ENCODE measurements at places on chromosomes 12 and 14.

DNA sequence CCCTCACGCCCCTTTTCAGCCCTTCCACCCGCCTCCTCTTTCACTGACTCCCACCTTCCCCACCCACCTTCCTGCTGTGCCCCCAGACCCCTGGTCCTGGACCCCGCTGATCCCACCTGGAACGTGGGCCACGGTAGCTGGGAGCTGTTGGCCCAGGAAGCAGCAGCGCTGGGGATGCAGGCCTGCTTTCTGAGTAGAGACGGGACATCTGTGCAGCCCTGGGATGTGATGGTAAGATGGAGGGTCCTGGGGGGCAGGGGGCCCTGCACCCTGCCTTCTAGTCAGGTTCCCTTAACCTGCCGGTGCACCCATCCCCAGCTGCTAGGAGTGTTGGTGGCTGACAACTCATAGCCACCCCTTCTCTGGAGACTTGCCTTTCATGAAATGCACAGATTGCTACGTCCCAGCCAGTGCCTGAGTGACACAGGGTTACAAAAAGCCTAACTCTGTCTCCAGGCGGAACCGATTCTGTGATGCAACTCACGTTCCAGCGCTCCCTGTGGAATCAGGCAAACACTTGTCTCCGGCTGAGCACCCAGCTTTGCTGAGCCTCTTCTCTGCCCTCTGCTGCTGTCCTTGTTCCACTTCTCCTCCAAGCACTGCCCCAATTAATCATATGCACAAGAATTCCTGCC lies 15.0 kb upstream of the OAS2 start:
- DNase-seq = no peak

- no peak for DNase-seq
Observed at GRCh38 chr12:69610729-69611128, at the start of gene LRRC10. TSS of gene LRRC10 (minus strand) at chr12:69610907. CDS start at chr12:69610838, 69 bp downstream.

- no peak for DNase-seq
Observed at GRCh38 chr12:65673732-65674131, 150.6 kb upstream of the HMGA2 start.

DNA sequence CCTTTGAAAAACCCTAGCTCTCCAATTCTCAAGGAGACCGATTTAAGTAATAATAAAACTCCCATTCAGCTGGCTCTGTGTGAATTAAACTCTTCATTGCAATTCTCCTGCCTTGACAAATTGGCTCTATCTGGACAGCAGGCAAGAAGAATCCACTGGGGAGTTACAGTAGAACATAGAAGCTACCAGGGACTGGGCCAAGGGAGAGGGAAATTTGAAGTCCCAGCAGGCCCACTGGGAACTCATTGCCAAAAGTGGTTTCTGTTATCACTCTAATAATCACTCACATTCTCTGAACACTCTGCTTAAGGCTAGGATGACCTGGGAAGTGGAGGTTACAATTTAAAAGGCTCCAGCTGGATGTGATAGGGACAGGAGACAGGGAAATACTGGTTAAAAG lies 384.5 kb upstream of the CCDC196 start:
- DNase-seq = no peak

GRCh38 chr14:70707138-70708038 lies 65.7 kb downstream of the TTC9 start:
- DNase-seq = no peak

- DNase-seq = no peak
Observed at GRCh38 chr12:92436856-92437255, 265.9 kb upstream of the PLEKHG7 start.

GRCh38 chr14:68464711-68465110 lies 328.2 kb downstream of the ZFP36L1 start:
- no peak for DNase-seq

- no peak for DNase-seq
Observed at GRCh38 chr12:3728686-3729085, 24.2 kb downstream of the CRACR2A start.

DNA sequence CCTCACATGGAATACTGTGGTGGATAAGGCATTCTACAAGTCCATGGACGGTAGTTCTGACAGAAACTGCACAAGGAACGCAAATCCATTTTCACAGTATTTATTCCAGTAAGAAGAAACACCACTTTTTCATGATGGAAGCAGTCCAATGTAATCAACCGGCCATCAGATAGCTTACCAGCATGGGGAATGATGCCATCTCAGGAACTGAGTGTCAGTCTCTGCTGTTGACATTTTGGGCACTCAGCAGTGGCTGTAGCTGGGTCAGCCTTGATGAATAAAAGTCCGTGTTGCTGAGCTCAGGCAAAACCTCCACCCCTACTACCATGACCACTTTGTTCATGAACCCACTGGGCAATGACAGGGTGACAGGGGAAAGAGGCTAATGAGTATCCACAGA lies 103.4 kb downstream of the PLCZ1 start:
- no peak for DNase-seq

DNA sequence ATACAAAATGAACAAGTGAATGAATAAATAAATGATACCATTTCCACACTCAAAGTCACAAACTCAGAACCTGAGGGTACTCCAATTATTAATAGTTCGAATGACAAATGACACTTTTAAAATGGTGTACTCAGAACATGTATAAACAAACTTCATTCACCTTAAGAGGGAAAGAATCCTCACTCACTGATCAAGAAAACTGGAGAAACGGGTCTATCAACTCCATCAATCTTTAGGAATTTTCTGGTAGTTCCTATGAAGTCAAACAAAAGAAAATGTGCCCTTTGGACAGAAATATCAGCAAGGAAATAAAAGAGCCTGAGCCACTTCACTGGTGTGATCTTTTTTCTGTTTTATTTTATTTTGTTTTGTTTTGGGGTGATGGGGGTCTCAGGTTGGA lies 5.2 kb upstream of the NRDE2 start:
- DNase-seq = no peak

DNA sequence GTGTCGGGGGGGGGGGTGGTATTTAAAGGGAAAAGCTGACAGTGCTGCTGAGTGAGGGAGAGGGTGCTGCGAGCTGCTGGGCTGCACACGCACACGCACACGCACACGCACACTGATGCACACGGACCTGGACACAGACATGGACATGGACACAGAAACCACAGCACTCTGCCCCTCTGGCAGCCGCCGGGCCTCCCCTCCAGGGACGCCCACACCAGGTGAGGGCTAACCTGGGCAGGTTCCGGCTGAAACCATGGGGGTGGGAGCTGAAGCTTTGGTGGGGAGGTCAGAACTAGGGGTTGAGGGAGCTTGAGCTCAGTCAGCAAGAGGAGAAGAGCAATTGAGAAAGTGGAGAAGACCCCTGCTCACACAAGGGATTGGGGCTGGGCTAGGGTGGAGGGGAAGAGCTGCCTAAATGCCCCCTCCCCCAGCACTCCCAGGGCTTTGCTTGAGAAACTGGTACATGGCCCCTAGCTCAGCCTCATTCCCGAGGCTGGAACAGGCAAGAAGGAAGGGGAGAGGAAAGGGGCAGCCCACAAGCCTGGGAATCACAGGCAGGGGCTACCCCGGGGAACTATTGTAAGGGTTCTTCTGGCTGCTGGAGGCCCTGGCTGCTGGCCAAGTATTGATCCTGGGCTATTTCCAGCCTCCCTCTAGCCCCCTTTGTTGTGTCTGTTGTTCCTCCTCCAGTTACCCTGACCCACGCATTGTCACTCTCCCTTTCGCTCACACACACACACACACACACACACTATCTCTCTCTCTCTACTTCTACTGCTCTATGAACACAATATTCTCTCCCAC lies at the start of gene REM2:
Gene REM2, plus strand, starts transcription at position 50 of the 804 bp plus-strand sequence. Its CDS starts 66 bp downstream, at position 116.
- DNase-seq = no peak

DNA sequence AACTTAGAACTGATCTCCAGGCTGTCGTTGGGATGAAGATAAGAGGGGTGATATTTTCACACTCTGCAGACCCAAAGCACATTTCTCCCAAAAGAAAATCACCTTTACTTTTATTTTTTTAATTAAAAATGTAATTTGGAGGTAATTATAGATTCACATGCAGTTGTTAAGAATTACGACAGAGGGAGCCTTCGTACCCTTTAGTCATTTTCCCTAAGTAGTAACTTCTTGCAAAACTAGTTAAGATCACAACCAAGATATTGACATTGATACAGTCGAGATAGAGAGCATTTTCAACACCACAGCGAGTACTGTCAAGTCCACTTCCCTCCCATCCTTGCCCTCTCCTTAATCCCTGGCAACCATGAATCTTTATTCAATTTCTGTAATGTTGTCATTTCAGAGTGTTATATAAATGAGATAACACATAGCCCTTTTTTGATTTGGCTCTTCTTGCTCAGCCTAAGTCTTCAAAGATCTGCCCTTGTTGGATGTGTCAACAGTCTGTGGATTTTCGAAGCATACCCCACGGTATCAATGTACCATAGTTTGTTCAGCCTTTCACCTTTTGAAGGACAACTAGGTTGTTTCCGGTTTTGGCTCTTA lies 39.6 kb downstream of the DNAH10 start:
- no peak for DNase-seq

DNA sequence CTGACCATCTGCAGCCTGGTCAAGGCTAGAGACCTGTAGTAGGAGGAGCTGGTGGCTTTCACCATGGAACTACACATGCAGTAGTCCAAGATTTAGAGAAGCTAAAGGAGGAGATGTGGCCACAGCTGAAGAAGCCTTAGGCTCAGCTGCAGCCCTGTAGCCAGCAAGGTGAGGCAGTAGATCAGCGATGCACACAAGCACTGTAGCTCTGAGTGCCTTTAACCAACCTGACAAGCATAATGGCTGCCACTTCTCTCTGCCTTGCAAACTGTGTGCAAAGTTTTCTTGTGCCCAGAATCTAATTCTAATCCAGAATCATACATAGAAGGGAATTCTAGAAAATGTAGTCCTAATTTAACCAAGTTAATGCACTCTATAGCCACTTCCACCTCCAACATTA lies 159.0 kb upstream of the ARID2 start:
- DNase-seq = no peak

GRCh38 chr12:27822076-27822712 lies 42.2 kb upstream of the MANSC4 start:
- DNase-seq = no peak

DNA sequence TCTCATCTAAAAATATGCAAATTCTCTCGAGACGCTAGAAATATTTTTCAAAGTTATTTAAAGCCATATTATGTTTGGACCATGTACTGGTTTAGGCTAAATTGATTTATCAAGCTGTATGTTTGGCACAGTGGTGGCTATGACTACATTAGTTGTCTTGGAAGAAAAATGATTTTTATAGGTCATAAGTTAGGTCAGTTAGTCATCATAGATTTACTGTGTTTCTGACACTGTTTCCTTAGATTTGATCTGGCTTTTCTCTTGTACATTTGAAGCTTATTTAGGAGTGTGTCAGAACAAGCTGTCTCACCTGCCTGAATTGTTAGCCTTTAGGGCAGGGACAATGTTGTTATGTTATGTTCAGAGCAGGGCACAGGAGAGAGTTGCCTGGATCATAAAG lies 161.1 kb upstream of the FBXO33 start:
- no peak for DNase-seq

GRCh38 chr12:123713823-123714585 lies 1.9 kb downstream of the ATP6V0A2 start:
- peak; percentile 14 for DNase-seq

DNA sequence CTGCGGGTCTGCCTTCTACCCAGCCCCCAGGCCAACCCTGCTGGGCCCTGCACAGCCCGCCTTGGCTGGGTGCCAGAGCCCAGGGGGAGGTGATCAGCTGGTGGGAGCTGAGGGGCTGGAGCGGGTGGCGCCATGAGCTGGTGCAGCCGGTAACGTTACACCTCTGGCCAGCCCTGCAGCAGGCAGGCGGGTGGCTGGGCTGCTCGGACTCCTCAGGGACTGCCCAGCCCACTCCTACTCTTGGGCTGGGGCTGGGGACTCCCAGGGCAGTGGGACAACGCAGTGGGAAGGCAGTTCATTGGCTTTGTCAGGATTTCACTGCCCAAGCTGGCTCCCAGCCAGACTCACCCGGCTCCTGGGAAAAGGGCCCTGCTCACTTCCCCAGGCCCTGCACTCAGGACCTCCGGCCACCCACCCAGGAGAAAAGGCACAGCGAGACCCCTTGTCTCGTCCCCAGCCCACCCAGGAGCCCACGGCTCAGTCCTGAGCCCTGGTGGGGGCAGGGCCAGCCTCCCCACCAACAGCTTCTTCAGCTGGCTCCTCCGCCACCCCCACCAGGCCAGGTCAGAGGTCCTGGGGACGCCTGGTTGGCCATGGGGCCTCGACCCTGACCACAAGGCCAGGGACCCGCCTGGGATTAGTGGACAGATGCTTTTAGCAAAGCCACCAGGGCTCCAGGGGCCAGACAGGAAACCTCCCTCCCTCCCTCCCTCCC lies 1.0 kb downstream of the PGF start:
- no peak for DNase-seq

Measured in hematopoietic multipotent progenitor cell treated with erythropoietin and hydrocortisone succinate and interleukin-3 and kit ligand, for 15 days (in vitro differentiated cells).